ENCODE measurements at places on chromosomes 1 and 21.

DNA sequence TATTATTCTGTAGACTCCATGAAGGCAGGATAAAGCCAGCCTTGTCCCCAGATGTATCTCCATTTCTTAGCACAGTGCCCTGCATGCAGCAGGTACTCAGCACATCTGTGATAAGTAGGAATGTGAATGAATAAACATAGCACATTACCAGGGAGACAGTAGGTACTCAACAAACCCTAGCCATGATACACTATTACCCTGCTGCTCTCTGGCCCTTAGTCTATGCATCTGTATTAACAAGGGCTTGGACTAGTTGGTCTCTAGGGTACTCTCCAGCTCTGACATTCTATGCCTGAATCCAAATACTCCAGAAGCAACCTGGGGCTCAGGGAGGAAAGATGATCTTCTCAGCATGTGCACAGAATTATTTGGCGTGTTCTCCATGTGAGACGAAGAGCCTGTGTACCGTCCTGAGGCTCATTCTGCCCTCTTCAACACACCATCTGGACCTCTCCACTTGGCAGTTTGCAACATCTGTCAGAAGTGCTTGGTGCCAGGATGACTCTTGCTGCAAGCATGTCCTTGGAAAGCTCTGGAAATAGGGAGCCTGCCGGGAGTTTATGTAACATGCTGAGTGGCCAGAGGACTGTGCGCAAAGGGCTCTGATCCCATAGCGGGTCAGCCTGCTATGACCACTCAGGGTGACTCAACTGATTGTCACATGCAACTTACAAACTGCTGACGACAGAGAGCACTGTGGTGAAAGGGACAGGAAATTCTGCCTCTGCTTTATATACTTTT, 228.2 kb upstream of the USP24 start:
- peak; percentile 92 for DNase-seq

- DNase-seq: no peak
Measured at GRCh38 chr21:15754640-15755039, 24.9 kb downstream of the USP25 start.

DNA sequence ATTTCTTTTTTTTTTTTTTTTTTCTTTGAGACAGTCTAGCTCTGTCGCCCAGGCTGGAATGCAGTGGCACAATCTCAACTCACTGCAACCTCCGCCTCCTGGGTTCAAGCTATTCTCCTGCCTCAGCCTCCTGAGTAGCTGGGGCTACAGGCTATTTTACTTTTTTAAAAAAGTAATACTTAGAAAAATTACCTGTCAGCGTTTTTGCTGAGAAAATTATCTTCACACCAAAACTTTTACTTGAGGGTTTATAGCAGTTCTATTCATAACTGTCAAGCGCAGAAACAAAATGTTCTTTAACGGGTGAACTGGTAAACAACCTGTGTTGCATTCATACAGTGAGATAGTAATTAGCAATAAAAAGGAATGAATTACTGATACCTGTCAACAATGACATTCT, 1.5 kb upstream of the SLC25A24 start:
- DNase-seq: no peak

GRCh38 chr1:53260631-53261247, 22.4 kb upstream of the MAGOH start:
- no peak for DNase-seq
